ENCODE measurements at places on chromosomes 12 and 14.

DNA sequence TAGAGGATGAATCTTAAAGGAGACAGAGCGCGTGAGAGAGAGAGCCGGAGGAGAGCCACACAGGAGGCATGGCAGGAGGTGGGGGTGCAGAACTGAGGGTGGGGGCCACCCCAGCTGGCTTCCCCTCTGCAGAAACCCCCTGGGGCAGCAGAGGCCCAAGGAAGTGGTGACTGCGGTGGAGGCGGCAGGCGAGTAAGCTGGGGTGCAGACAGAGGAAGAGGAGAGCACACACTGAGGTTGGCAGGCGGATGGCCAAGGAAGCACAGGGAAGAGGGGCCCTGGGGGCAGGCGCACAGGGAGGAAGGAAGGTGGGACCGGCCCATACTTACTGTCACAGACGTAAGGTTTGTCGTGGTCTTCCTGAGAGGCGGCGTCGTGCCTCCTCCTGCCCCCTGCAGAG, 179.8 kb downstream of the DPF3 start:
- DNase-seq = no peak

DNA sequence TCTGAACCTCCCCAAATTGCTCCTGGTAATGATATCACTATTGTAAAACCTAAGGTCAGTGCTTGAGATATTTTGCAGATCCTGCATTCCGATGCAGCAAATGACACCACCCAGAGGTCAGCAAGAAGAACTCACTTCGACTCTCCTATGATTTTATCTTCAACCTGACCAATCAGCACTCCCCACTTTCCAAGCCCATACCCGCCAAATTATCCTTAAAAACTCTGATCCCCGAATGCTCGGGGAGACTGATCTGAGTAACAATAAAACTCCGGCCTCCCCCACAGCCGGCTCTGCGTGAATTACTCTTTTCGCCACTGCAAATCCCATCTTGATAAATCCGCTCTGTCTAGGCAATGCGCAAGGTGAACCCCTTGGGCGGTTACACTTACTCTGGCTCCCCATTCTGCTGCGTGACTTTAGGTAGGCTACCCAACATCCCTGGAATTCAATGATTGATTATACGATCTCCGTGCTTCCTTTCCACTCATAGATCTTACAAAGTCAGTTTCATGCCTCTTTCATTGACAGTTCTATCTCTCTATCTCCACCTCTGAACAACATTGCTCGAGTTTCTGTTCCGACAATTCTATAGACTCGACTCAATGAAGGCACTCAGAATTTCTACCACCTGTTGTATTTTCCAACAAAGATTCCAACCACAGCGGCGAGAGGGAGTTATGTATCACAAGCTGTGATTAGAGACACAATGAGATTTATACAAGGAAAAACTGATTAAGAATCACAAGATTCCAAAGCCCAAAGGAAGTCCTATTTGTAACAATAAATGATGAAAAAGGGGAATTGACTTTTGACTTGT, 939 bp downstream of the NPC2 start:
- peak; percentile 47 for DNase-seq

DNA sequence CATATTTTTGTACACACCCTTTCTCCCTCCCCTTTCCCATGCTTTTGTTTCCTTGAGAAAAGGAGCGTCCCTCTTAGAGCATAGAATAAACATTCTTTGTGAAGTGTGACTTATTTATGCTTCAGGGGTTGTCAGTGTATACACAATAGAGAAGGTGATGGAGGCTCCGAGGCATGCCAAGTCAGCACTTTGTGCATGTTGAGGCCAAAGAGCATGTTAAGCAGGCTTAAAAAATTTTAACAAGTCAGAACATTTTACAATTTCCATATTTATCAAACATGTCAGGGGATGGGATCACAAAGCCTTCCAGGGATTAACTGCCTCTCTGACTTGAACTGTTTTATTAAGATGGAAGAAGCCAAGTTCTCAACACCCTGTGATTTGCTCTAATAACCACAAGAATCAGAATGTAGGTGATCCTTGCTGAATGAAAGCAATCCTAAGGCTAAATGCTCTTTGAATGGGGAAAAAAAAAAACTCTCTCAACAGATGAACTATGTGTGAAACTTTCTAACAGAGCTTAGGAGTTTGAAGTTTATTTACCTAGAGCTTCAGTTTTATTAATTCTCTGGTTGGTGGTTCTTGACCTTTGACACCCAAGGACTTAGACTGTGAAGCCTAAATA, 223.1 kb downstream of the RAD51B start:
- DNase-seq = no peak

- no peak for DNase-seq
Observed at GRCh38 chr12:43337571-43338444, 214.2 kb downstream of the ADAMTS20 start.
